ENCODE measurements at places on chromosomes 6 and 20.

DNA sequence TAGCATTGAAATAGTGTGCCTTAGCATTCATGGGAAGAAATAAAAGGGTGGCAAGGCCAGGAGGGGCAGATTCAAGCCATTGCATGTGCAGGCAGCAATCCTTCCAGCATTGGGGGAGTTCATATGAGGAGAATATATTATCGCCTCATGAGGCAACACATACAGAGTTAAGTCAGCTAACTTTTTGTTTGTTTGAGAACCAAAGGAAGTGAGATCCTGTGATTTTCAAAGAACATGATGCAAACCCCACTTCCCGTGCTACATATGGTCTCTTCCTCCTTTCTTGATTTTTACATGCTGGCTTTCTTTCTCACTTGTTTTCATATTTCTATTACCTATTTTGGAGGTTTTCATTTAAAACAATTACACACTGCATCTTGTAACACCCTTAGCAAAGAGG, 579.7 kb upstream of the ARID1B start:
- H3K4me1 ChIP-seq, result no peaks in the 10 kb centered on the region
- H3K27ac ChIP-seq, result no peak overlapping the region
- no peak overlapping the region for H3K4me3 ChIP-seq
- H3K27me3 ChIP-seq, result no peaks in the 10 kb centered on the region
- DNase-seq, result no peak

DNA sequence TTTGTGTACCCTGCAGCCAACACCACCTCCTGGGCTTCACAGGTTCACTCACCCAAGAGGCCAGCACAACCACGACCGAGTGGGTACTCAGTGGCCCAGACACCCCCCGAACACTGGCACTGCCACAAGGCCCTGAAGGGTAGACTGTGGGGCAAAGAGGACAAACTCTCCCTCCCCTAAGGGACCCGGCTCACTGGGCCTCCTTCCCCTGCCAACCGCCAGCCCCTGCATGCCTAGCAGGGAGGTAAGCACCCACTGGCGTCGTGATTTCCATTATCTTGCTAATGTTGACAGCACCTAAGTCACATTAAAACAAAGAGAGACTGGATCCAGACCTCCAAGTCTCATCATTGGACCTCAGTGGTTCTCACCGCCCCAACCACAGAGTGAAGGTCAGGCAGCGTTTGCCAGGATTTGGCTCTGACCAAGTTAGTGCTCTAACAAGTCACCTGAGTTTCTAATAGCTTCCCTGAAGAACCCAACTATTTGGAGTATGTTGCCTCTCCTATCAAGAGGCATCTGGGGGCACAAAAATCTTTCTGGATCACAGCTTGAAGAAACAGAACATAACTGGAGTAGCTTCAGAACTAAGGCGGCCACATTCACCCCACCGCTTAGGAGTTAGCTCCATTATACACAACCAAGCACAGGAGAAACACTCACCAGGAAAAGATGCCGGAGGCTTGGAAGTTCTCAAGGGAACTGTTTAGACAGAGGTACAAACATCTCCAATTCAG, 14.0 kb upstream of the APMAP start:
- no peak overlapping the region for H3K4me3 ChIP-seq
- peak; percentile 58 for DNase-seq
- peak overlapping the region; percentile 63 for H3K27ac ChIP-seq
- H3K4me1 ChIP-seq, result peaks cover 40% of the 10 kb centered on the region

GRCh38 chr6:34359418-34360158, 32.9 kb downstream of the NUDT3 start:
- no peaks in the 10 kb centered on the region for H3K27me3 ChIP-seq
- H3K4me3 ChIP-seq, result no peak overlapping the region
- H3K27ac ChIP-seq, result no peak overlapping the region

DNA sequence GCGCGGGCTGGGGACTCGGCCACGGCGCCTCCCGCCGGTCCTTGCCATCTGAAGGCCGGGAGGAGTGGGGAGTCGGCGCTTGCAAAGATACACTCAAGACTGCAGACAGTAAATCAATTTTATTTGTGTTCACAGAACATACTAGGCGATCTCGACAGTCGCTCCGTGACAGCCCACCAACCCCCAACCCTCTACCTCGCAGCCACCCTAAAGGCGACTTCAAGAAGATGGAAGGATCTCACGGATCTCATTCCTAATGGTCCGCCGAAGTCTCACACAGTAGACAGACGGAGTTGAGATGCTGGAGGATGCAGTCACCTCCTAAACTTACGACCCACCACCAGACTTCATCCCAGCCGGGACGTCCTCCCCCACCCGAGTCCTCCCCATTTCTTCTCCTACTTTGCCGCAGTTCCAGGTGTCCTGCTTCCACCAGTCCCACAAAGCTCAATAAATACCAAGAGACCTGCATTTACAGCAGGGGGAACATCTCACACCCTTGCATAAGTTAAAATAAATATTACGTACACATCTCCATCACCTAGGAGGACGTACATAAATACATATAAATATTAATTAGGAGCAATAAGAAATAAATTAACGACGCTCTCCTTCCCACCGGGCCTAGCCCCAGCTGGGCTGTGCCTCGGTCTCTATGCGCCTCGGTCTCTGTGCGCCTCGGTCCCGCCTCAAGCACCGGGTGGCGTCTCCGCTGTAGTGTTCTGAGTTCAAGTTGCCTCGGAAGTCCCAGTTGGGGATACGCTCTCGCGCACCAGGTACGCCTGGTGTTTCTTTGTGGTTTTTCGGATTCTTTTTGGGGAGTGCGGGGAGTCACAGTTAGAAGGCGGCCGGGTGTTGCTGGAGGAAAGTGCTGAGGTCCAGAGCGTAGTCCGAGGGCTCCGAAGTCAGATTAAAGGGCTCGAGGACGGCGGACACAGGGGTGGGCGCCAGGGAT, 889 bp upstream of the FLOT1 start:
- DNase-seq, result peak; percentile 79
- H3K27me3 ChIP-seq, result no peaks in the 10 kb centered on the region
- H3K36me3 ChIP-seq, result peaks cover 7% of the 10 kb centered on the region
- H3K4me1 ChIP-seq, result peaks cover 27% of the 10 kb centered on the region
- H3K4me3 ChIP-seq, result peak overlapping the region; percentile 74

DNA sequence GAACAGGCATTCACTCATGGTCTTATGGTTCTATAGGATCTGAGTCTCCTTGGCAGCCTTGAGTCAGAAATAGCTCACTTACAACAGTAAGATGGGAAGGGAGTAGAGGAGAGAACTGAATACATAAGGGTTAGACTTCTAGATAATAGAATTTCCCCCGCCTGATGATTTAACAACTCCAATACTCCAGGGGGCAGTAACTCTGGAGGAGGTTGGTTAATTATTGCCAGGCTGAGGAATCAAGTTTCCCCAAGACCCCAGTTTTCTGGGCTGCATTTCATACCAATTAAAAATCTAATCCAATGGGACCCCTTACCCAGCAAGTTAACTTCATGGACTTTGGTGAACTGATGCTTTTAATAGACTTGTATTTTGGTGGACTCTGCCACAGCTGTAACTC, 94.2 kb upstream of the MOCS1 start:
- H3K4me1 ChIP-seq, result no peaks in the 10 kb centered on the region
- no peaks in the 10 kb centered on the region for H3K27me3 ChIP-seq
- H3K4me3 ChIP-seq, result no peak overlapping the region
- H3K27ac ChIP-seq, result no peak overlapping the region
- no peak for DNase-seq
- no peaks in the 10 kb centered on the region for H3K36me3 ChIP-seq

DNA sequence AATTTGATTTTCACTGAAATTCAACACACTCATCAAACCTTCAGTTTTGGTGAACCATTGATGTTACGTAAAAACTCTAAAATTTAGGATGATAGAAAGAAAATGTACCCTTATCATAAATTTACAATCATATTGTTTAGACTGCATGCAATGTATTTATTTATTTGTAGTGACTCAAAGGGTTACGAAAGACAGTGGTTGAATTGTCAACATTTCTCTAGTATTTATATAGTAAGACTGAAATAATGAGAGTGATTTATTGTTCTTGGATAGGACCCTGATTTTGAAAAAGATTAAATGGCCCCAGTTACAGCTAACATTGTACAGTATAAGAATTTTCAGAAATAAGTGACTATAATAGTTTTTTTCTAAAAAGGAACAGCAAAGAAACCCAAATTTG, 591.5 kb downstream of the RFPL4B start:
- H3K27ac ChIP-seq, result no peak overlapping the region
- H3K4me3 ChIP-seq, result no peak overlapping the region
- peaks cover 9% of the 10 kb centered on the region for H3K4me1 ChIP-seq

DNA sequence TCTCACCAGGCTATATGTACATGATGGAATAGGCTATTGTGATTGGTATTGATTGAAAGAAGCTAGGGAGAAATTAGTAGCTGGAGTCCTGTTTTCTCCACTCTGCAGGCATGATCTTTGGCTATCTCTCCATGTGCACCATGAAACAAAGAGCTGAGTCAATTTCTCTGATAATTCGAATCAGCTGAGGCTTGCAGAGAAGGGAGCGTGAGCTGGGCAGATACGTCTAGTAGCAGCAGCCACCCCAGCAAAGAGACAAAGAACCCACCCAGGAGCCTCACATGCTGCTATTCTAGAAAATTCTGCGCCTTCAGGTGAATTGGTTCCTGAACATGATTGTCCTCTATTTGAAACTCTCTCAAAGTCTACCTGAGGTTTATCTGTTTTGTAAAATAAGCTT, 6.9 kb upstream of the SGK1 start:
- H3K36me3 ChIP-seq, result no peaks in the 10 kb centered on the region
- H3K27ac ChIP-seq, result no peak overlapping the region
- no peaks in the 10 kb centered on the region for H3K4me1 ChIP-seq
- no peaks in the 10 kb centered on the region for H3K27me3 ChIP-seq

DNA sequence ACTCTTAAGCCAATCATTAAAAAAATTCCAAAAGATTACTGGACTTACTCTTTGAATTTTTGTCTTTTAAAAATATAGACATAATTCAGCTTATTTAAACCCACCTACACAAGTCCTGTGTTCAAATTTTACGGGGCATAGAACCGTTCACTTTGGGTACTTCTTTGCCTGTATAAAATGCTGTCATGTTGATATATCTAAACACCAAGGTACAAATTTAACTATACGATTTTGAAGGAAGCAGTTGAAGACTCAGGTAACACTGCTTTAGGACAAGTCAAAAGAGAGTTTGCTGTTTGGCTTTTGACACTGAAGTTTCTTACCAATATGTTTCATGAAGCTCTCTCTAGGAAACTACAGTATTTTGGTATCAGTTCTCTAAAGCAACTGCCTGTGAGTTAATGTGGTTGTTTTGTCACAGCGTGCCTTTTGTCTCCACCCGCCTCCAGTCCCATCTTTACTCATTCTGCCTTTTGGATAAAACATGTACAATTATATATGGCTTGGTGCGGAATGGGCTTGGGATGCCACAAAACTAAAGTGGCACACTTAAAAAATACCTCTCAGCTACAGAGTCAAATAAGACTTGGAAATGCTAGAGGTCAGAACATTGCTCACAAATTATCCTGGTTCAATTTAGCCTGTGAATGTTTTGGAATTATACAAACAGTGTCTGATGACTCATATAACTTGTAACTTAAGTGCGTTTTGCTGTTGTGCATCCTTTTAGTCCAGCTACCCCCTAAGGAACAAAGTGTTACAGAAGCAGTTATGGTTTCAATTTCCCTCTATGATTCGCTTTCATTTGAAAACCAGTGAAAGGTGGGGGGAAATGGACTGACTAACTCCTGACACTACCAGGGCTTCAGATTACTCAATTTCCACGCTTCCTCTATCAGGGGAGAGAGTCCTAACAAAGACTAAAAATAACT, 38.7 kb downstream of the RGS17 start:
- no peak overlapping the region for H3K4me3 ChIP-seq
- no peak overlapping the region for H3K27ac ChIP-seq
- no peaks in the 10 kb centered on the region for H3K36me3 ChIP-seq
- no peak for DNase-seq
- H3K4me1 ChIP-seq, result no peaks in the 10 kb centered on the region

GRCh38 chr6:157461000-157461915, 80.3 kb downstream of the ZDHHC14 start:
- H3K4me3 ChIP-seq, result no peak overlapping the region
- no peaks in the 10 kb centered on the region for H3K4me1 ChIP-seq
- no peaks in the 10 kb centered on the region for H3K36me3 ChIP-seq

DNA sequence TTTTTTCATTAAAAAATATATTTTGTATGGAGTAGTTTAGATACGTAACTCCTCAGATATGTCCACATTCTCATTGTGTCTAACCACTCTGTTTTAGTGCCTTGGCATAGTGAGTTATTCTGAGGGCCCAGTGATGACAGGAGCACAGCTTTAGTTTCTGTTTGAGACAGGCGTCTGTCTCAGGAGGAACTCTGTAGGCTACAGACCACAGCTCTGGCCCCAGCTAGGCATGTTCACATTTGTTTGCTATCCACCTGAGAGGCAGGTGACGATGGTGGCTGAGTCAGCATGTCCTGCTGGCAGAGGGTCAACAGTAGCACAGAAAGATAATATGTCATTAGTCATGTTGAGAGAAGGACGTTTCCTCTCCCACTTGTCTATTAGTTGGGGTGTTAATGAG, 16.3 kb downstream of the LRRC1 start:
- no peak overlapping the region for H3K4me3 ChIP-seq
- H3K27ac ChIP-seq, result peak overlapping the region; percentile 21
- no peaks in the 10 kb centered on the region for H3K36me3 ChIP-seq
- DNase-seq, result no peak

DNA sequence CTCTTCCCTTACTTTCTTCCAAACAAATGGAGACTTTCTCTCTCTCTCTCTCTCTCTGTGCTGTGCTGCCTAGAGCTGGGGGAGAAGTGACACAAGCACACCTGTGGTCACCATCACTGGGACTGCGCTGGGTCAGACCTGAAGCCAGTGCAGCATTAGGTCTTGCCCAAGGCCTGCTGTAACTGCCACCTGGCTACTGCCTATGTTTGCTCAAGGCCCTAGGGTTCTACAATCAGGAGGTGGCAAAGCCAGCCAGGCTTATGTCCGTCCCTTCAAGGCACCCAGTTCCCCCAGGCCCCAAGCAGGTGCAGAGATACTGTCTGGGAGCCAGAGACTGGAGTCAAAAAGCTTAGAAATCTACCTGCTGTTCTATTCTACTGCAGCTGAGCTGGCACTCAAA, 49.4 kb upstream of the TOP1 start:
- H3K4me3 ChIP-seq, result no peak overlapping the region
- H3K36me3 ChIP-seq, result no peaks in the 10 kb centered on the region
- no peaks in the 10 kb centered on the region for H3K27me3 ChIP-seq
- H3K4me1 ChIP-seq, result no peaks in the 10 kb centered on the region
- DNase-seq, result peak; percentile 54
- no peak overlapping the region for H3K27ac ChIP-seq

DNA sequence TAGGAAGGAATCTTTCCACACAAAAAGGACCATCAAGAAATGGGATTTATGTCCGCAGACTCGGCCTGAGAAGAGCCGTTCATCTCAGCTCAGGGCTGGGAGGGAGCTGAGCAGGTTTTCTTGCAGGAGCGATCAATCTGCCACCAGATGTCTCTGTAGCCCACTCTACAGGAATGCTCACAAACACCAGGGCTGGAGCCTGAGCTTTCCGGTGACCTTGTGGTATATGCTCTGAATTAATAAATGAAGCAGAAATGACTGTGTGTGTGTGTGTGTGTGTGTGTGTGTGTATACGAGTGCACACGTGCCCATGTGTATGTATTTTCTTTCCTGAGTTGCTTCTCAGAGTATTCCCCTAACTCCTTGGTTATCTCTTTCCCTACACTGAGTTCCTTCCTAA, 12.0 kb downstream of the CD83 start:
- H3K36me3 ChIP-seq, result peaks cover 6% of the 10 kb centered on the region
- peak; percentile 67 for DNase-seq
- no peaks in the 10 kb centered on the region for H3K27me3 ChIP-seq
- peaks cover 19% of the 10 kb centered on the region for H3K4me1 ChIP-seq
- H3K4me3 ChIP-seq, result no peak overlapping the region

All from sigmoid colon (tissue), 7 donors.